ENCODE measurements at places on chromosomes 16 and 17.

DNA sequence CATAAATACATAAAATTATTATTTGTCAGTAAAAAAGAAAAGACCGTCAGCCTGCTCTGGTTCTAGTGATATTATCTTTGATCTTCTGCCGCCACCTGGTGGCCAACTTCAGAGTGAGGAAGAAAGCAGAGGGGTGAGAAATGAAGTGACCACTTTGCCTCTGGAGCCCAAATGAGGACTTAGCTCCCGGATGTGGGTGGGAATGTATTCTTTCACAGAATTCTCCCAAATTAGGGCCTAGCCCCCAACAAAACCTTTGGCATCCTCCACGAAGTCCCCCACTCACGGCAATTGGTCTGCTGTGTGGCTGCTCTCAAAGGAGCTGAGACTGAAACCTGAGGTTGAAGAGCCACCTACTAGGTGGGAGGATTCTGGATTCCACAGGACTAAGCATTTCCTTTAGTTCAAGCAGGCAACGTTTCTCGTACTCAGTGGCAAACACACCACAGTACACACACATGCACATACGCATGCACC, 4.9 kb upstream of the ZNF267 start:
- DNase-seq, result peak; percentile 71

DNA sequence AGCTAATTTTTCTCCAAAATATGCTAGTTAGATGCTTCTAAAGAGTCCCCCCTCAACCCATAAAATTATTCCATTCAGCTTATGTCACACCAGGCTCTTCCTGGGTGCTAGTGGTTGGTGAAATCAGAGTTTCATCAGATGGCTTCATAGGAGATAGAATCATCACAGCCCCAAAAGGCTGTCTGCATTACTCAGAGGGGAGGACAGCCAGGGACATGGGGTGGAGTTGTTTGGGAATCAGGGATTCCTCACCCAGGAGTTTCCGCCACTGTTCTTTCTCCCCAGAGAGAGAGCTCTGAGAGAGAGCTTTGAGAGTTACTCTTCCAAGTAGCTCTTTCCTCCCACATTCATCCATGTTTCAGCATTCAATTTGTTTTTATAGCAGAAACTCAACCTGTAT, 288 bp upstream of the KRT34 start:
- DNase-seq, result no peak

DNA sequence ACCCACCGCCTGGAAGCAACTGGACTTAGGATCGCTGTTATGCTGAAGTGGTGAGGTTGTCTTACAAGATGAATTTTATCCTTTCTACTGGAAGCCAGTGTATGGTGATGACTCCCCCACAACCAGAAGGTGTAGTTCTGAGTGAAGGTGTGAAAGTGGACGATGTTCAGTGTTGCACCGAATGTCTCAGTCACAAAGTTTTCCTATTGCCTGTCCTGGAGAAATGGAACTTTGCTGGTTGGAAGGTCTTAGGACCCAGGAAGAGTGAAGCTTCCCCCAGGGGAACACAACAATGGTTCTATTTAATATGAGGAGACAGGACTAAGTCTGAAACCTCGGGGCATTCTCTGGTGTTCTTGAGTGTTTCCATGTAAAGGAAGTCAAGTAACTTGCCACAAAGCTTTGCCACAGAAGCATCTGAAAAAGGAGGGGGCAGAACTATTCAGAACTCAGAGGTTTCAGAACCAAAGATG, 44.2 kb downstream of the USP22 start:
- DNase-seq, result no peak

GRCh38 chr17:8314797-8315763, 5.0 kb downstream of the ARHGEF15 start:
- DNase-seq, result no peak

DNA sequence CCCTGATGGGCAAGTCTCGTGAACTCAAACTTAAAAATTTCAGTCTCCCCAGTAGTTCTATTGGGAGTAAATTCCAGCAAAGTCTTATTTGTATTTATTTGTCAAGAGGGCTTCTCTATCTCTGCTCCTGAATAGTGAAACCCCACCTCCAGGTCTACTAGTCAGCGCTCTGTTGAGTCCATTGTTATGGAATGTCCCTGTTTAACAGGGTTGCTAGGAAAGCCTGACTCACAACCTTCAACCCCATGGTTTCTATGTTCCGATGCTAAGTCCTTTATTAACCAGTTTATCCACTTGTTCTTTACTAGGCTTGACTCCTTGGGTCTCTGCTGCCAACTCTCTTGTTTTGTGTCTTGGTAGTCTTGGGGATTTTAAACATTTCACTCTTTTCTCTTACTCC, 250.7 kb upstream of the MYOCD start:
- DNase-seq, result no peak

- DNase-seq, result no peak
Measured at GRCh38 chr17:68961214-68961882, 6.2 kb upstream of the ABCA8 start.

- DNase-seq, result no peak
Measured at GRCh38 chr17:73156887-73157520, 7.8 kb upstream of the SSTR2 start.

DNA sequence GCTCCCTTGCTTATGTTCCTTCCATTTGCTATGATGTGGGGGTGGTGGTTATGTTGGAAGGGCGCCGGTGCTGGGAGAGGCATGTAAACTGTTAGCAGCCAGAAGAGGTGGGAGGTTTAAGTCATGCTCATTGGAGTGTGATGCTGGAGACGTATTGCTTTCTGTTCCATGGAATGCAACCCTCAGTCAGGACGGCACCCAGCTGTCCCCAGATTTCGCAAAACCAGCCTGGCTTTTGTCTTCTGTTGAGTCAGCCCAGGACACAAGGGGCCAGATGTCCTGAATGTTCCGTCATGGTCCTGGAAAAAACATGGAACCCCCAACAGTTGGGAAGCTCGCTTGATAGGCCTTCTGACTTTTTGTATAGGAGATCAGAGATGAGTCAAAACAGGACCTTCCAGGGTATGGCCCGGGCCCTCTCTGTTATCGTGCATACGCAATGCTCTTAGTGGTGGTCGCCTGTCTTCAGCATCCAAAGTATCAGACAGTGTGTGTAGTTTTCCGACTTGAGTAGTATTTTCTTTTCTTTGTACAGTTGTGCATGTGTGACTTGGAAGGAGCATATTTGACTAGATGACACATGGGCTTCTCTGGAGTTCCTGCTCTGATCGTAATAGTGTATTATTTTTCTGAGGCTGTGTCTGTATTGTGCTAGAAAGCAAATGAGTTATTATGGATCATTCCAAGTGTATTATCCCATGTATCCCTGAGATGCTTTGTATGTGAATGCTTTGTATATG, 201.9 kb downstream of the SNX29 start:
- DNase-seq, result no peak

GRCh38 chr16:50925758-50926357, 184.0 kb downstream of the CYLD start:
- DNase-seq, result no peak

GRCh38 chr17:48893646-48894508, 1.3 kb downstream of the ATP5MC1 start:
- no peak for DNase-seq

DNA sequence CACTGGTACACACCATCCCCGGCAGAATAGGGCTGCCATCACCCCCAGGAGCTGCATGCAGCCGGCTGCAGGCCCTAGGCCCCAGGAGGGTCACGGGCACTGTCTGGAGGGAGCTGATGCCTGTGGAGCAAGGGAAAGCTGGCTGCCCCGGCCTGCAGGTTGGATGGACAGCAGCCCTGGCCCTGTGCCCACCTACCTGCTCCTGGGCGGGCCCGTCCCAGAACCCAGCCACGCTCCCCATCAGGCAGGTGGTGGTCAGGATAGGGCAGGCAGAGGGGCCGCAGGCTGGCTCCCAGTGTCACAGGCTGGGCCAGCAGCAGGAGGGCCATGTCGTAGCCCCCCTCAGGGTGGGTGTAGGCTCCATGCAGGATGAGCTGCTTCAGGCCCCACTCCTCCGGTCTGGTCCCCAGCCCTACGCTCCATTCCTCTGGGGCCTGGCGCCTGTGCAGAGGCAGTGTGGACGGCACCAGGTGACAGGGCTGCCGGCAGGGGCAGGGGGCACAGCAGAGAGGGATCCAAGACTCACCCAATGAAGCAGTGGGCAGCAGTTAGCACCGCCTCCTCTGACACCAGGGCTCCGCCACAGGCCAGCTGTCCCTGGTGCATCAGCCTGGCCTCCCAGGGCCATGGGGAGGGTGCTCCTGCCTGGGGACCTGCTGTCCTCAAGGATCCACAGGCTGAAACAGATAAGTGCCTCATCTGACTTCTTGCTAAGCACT, 4.0 kb downstream of the PRSS53 start:
- no peak for DNase-seq

GRCh38 chr16:12538667-12539091, 265.0 kb downstream of the CPPED1 start:
- DNase-seq, result no peak

- DNase-seq, result no peak
Measured at GRCh38 chr17:31291820-31292219, 5.2 kb downstream of the OMG start.

- no peak for DNase-seq
Measured at GRCh38 chr16:49782405-49782804, 73.5 kb downstream of the ZNF423 start.

- DNase-seq, result peak; percentile 8
Measured at GRCh38 chr16:53892155-53892554, 188.2 kb downstream of the FTO start.

GRCh38 chr17:79837888-79838521, 1.2 kb downstream of the CBX4 start:
- no peak for DNase-seq

DNA sequence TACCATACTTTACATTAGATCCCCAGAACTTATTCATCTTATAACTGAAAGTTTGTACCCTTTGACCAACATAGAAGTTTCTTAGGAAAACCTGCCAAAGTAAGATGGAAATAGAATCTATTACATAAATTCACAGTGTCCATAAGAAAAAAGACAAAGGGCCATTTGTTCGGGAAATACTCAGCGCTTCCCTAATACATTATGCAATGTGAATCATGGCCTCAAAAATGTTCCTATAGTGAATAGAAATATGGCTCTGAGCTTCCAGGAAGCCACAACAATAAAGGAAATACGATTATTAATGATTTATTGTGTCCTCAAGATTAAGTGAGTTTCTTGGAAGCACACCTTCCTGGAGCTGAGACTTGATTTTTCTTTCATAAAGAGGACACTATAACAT, 51.5 kb downstream of the GPRC5B start:
- no peak for DNase-seq

GRCh38 chr16:28218109-28218508, 6.3 kb upstream of the XPO6 start:
- no peak for DNase-seq

GRCh38 chr16:69285240-69285639, 25.9 kb upstream of the VPS4A start:
- no peak for DNase-seq

DNA sequence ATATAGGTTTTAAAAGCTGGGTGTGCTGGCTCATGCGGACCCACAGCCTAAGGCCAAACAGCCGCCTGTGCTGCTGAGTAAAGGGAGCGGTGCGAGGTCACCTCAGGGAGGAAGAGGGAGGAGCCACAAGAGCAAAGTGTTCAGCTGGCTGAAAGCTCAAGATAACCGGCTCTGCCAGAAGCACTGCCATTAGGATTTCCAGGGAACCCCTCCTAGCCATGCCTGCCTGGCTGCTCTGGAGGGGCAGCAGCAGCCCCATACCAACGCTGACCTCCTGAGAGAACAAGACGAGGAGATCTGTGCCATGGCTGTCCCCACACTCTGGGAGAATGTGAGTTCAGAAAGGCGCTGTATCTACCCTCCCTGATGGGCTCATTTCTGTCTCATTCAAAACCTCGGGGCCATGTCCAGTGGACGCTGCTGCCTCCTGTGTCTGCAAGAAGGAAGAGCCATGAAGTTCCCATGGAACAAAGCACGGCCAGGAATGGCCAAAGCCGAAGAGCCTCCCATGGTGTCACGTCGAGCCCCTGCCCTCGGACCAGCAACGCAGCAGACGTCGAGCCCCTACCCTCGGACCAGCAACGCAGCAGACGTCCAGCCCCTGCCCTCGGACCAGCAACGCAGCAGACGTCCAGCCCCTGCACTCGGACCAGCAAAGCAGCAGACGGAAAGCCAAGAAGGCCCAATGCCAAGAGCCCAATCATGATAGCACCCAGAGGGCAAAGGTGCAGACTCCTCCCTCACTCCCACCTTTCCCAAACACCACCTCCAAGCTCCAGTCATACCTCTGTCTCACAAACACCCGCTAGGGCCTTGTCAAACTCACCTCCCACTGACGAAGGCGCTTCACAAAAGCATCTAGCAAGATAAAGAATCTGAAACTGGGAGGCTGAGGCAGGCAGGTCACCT, 107.0 kb downstream of the ANKRD11 start:
- no peak for DNase-seq

DNA sequence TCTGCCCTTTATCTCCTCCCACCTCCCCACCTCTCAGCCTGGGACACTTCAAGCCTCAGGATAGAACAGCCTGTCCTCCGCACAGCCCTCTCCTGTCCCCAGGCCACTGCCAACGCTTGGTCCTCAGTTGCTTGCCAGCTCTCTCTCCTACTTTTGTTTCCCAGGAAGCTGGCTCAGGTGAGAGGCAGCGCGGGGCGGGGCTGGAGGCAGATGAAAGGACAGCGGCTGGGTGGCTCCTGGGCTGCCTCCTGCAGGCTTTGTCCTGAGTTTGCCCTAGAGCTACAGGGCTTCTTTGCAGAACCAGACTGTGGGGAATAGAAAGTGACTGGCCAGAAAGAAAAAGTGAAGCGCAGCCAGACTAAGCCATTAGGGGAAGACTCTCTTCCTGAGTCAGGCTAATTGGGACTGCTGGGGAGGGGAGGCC, 48.2 kb upstream of the CDC42EP4 start:
- DNase-seq, result peak; percentile 49

Measured in NCI-H2029 (cell line).